Stimulated activated CD8-positive, alpha-beta memory T cell treated with anti-CD3 and anti-CD28 coated beads, Interleukin-7, amount 100 ng/mL, for 1 hour (primary cell): ENCODE measurements at places on chromosomes 4 and X.

DNA sequence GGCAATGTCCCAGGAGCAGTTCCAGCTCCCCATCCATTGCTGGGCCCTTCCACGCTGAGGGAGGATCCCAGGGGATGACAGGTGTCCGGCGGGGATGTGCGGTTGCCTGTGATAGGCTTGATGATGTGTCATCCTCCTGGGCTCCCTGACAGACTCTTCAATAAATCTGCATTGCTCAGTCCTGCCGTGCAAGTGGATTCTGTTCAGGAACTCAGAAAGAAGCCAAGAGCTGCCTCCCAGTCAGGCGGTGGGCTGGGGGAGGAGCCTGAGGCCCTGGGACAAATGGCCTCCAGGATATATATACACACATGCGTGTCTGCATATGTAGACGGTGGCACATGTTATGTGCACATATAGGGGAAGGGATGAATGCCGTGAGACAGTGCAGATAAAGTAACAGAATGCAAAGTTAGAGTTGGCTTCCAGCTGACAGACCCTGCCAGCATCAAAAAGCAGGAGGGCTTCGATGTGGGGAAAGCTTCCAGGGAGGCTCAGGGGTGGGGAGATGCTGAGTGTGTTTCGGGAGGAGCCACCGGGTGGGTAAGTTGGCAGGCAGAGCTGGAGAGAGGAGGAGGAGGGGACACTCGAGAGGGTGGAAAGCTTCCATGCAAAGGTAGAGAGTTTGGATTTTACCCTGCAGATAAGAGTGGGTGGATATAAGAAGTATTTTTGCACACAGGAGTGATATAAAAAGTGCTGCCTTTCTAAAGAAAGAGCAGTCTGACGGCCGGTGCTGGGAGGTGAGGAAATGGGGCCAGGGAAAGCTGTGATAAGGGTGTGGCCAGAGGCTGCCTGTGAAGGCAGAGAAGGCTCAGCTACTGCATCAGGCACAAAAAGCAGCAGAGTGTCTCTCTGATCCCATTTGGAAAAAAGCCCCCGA is 28.5 kb upstream of the CRMP1 start:
- no peak for DNase-seq

- DNase-seq: no peak
Observed at GRCh38 chr4:169266661-169267060, 4.1 kb downstream of the SH3RF1 start.

DNA sequence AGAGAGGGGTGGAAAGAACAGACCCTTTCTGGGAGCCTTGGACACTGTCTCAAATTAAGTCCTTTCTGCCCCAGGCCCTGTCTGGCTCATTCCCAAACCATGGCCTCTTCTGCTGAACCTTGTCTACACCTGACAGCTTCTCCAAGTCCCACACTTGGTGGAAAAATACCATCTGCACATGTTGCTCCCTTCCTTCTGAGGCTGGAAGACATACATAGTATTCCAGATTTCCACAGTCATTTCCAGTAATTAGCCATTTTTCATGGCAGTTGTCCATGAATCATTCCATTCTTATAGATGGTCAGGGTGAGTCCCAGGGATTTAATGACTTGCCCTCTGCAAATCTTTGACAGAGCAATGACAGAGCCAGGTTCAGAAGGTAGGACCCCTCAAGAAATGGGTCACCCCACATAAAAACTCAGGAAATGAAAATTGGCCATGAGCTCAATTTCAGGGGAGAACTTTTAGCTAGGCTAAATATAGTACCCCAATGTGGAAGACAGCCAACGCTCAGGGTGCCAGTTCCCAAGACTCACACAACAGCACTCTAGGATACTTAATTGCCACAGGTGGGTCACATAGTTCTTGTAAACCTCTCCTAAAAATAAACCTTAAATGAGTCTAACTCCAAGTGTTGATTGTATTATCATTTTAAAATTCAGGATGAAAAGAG is 16.2 kb upstream of the DAPP1 start:
- DNase-seq: no peak

DNA sequence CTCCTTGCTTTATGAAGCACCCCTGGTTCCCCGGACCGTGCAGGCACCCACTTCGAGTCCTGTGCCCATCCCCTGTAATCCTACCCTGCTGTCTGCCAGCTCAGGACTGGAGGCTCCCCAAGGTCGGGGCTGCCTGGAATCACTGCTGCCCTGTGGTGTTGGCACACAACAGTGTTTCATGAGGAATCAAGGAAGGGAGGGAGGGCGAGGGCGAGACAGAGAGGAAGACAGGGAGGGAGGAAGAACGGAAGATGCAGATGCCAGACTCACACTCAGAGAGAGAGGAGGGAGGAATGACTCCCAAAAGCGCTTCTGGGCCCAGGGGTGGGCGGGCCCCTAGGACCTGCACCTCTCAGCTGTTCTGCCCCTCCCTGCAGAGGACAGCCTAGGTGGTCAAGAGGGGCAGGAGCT is 42.9 kb upstream of the ADRA2C start:
- DNase-seq: no peak

DNA sequence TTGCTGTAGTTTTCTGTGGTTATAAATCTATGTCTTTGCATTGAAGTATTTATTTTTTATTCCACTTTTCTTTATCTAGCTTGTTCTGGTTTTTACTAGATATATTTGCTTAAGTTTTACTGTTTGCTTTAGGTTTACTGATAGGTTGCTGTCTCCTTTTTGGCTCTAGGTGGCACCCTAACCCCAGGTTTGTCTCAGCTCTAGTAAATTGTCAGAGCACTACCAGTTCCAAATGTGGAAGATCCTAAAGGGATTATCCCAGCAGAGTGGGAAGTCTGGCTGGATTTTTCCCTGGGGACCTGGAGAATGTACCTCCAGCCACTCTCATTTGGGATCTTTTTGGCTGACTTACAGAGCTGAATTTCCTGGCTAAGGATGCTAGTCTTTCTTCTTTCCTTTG is 106.1 kb downstream of the PBDC1 start:
- DNase-seq: no peak

DNA sequence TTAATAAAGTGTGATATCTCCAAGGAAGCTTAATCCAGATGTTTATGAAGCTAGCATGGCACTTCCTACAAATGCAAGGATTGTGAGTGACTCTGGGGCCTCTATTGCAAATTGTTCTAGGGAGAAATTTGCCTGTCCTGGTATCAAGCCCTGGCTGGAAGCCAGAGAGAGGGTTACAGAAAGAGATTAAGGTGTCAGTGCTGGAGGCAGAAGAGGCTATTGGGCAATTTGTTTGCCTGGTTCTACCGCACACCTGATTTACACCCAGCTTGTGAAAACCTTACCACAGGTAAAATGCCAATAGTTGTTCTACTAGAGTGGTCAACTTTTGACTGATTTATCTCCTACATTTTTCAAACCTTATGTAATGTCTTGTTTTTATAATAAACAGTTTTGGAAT is 186.7 kb upstream of the FAT1 start:
- DNase-seq: no peak

- DNase-seq: no peak
Observed at GRCh38 chr4:144518181-144518895, 127.6 kb upstream of the HHIP start.

GRCh38 chr4:3814053-3814570 is 47.9 kb downstream of the ADRA2C start:
- DNase-seq: no peak

DNA sequence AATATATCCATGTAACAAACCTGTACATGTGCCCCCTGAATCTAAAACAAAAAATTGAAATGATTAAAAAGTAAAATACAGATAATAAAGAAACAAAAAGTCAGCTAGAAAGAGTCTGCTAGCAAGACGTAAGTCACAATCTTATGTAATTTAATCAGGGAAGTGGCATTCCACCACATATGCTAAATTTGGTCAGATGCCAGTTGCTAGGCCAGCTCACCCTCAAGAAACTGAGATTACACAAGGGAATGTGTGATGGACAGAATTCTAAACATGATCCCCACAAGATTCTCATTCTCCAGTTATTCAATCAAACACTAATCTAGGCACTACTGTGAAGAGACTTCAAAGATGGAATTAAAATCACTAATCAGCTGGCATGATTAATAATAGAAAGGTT is 689.3 kb downstream of the CENPC start:
- DNase-seq: no peak

DNA sequence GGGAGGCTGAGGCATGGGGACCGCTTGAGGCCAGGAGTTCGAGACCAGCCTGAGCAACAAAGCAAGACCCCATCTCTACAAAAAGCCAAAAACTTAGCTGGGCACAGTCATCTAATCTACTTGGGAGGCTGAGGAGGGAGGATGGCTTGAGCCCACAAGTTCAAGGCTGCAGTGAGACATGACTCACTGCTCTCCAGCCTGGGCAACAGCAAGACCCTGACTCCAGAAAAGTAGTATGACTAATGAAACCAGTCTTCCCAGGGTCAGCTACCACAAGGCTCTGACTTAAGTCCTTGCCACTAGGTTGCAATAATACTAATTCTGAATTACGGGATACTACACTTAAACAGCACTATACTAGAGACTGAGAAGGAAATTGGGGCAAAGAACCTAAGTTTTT is 33.1 kb downstream of the ERVMER34-1 start:
- no peak for DNase-seq

GRCh38 chr4:15370296-15370695 is 57.5 kb upstream of the C1QTNF7 start:
- no peak for DNase-seq

- no peak for DNase-seq
Observed at GRCh38 chr4:20262221-20262620, 10.5 kb downstream of the SLIT2 start.

- DNase-seq: no peak
Observed at GRCh38 chrX:19811807-19812604, 75.4 kb downstream of the SH3KBP1 start.

- DNase-seq: no peak
Observed at GRCh38 chr4:111923786-111924185, 221.5 kb upstream of the FAM241A start.

DNA sequence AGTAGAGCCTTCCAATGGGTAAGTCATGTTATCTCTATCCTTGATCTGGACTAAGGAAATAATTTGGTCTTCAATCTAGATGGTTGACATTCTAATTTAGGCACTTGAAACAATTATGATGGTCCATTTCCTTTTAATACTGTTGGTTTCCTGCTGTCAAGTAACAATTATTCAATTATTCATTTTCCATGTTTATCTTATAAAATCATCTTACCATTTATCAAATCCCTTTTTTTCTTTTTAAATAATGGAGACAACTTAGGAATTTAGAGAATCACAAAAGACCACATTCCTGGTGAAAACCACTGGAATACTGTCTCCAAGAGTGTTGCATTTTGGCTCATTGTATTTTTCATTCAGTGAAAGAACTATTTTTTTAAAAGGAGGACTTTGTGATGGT is 148.7 kb upstream of the CTSO start:
- DNase-seq: no peak

DNA sequence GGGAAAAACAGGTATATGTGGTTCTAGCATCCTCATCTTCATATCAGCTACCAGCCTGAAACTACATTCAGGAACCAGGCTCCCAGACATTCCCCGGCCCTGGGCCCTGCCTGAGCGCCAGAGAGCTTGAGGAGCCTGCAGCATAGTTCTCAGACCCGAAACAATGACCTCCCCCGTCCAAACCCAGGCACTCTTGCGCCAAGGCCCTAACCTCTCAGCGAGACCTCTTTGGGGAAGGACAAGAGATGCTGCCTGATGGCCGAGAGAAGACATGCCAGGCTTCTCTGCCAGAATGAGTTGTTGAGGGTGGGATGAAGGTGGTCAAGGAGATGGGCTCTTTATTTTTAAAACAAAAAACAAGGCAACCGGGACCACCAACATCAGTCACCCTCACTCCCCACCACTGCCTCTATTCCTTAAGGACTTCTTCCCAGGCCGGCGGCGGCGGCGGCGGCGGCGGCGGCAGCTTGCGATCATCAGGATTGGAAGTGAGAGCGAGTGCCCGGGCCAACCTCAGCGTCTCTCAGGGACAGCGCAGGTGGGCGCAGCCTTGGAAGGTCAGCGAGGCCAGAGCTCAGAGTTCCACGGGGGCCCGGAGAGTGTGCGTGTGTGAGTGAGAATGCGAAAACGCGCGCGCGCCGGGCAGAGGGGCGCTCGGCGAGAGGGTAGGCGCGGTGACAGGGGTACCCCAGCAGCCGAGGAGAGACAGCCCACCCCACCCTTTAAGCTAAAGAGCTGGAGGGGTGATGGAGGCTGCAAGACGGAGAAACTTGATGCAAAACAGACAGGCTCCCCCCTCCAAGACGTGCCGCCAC is 601 bp downstream of the INPP4B start:
- DNase-seq: no peak

- no peak for DNase-seq
Observed at GRCh38 chr4:169092889-169093522, 83.0 kb upstream of the CBR4 start.

GRCh38 chr4:95388911-95389310 is 159.9 kb downstream of the UNC5C start:
- DNase-seq: no peak

DNA sequence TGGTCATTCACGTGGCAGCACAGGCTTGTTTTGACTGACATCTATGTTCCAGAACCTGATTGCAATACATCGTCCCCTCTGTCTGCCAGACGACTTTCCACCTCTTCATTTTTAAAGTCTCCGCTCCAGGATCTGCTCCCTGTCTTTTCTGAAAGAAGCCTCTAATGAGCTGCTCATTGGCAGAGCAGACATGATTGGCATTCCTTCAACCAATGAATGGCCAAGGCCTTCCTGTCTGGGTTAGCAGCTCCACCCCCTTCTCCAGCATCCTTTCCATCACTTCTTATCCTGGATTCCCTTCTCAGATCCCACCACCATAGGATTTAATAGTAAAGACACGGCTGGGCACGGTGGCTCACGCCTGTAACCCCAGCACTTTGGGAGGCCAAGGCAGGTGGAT is 202.7 kb upstream of the KLF3 start:
- no peak for DNase-seq

DNA sequence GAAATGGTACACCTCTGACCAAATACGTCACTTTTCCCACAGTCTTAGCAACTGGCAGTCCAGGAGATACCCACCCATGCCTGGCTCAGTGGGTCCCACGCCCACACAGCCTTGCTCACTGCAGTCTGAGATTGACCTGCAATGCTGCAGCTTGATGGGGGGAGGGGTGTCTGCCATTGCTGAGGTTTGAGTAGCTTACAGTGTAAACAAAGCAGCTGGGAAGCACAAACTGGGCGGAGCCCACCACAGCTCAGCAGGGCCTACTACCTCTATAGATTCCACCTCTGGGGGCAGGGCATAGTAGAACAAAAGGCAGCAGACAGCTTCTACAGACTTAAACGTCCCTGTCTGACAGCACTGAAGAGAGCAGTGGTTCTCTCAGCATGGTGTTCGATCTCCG is 52.7 kb downstream of the AMER1 start:
- DNase-seq: no peak
